ENCODE measurements at places on chromosomes 16 and 17.
A peak's percentile ranks its signal among the peaks of the same experiment; 100 is the strongest.

DNA sequence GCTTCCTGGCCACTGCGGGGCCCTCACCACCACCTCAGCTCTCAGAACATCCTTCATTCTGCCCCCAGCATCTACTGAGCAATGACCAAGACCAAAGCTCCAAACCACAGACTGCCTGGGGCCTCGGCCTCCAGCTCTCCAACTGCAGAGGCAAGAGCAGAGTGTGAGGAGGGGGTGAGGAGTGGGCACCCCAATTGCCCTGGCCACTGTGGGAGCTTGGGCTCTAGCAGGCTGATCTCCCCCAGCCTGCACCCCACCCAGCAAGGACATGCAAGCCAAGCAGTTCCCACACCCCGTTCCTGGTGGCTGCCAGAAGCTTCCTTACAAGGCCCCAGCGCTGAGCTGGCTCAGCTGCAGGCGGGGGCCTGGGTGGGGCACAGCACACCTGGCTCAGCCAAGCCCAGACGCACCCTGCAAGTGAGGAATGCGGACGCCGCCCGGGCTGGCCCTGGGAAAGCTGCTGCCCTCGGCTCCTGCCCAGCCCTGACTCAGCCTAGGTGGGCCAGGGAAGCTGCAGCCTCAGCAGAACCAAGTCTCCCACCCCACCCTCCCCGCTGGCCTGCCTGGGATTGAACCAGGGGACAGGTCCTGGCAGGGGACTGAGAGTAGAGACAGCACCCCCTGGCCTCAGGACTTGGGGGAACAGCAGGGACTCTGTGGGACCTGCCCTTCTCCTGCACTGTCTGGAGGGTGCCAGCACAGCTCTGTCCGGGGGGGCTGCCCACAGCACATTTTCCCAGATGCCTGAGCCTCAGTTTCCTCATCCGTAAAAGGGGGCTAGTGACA lies 29.7 kb upstream of the KRT17 start:
- DNase-seq, result no peak

DNA sequence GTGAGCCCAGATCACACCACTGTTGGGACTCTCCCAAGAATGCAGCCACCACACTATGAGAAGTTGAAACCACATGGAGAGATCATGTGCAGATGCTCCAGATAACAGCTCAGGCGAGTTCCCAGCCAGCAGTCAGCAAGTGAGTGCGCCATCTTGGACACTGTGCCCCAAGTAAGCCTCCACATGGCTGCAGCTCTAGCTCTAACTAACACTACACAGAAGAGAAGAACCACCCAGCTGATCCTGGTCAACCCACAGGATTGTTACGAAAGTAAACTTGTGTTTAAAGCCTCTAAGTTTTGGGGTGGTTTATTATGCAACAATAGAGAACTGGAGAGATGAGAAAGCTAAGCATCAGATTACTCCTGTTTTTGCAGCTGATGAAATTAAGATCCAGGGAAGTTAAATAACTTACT lies 25.8 kb downstream of the SLC38A7 start:
- DNase-seq, result no peak

- DNase-seq, result no peak
These were observed 21.8 kb downstream of the ITGB3 start for GRCh38 chr17:47275245-47275984.

GRCh38 chr17:7466639-7467341 lies 12.6 kb downstream of the ZBTB4 start:
- no peak for DNase-seq

DNA sequence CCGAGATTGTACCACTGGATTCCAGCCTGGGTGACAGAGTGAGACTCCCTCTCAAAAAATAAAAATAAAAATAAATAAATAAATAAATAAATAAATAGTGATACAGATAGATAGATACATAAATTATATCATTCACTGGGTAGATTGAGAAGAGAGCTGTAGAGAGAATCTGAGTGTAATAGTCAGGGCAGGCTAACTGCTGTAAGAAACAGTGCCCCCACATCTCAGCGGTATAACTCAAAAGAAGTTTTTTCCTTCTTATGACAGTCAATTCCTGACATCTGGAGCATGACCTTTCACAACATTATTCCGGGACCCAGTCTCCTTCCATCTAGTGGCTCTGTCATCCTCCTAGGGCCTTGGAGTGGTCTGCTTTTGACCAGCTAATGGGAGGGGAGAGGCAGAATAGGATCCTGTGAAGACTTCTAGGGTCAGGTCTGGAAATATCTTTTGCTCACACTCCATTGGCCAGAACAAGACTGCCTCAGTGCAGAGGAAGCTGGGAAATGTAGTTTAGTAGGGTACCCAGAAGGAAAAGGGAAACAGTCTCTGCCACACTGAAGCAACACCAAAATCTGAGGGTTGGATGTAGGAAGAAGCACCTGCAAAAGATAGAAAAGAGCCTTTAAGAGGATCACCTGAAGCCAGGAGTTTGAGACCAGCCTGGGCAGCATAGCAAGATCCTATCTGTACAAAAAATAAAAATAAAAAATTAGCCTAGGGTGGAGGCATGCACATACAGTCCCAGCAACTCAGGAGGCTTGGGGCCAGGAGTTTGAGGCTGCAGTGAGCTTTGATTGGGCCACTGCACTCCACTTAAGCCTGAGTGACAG lies 3.0 kb upstream of the QPRT start:
- no peak for DNase-seq

GRCh38 chr17:1878419-1879121 lies 48.8 kb downstream of the RPA1 start:
- peak; percentile 13 for DNase-seq

DNA sequence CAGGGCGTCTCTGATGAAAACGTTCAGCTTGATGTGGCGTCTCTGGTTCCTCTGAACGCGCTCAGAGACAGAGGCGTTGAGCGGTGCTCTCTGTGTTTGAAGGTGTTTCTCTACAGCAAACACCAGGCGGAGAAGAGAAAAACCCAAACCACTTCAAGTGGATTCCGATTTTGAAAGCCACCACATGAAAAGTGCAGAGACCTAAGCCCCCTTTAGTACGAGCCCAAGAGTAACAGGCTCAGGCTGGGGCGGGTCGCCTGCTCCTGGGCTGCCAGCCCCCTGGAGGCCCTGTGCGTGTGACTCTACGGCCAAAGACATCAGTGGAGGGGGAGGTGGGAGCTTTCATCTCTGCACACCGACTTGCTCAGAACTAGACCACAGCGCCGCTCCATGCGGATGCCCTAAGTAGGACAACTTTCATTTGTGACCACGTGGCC lies 328.4 kb downstream of the MAF start:
- peak; percentile 79 for DNase-seq

- no peak for DNase-seq
These were observed 460.9 kb downstream of the SLC39A11 start for GRCh38 chr17:72631568-72631948.

GRCh38 chr17:76394166-76394565 lies 9.8 kb downstream of the SPHK1 start:
- DNase-seq, result no peak

- DNase-seq, result no peak
These were observed 60.1 kb upstream of the GSE1 start for GRCh38 chr16:85552980-85553435.

DNA sequence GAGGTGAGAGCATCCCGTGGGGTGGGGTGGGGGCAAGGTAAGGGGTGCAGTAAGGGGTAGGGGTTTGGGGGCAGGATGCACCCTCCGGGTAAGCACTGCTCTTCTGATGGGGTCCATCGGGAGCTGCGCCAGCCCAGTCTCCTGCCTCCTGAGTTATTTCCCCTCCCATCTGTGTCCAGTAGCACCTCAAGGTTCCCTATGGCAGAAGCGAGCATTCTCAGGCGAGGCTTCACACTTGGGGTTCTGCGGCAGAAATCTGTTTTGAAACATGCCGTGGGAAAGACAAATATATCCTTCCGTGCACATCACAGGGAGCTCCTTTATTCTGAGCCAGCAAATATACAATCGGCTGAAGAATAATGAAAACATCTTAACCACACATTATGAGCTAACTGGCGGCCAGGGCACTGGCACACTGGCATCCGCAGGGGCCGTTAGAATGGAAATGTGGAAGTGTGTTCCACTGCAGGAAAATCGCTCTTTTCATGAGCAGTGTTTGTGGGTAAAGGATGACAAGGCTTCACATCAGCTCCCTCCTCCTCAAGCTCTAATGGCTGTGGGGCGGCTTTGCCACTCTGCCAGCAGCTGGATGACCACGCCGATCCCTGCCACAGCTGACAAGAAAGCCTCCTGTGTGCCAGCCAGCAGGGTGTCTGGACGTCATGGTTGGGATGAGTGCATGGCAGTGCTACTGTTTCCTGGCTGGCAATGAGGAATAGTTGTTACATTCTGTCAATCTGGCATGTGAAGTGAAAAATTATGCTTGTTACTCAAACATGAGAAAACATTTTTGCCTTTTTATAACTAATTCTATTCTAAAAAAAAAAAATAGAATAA lies 20.0 kb downstream of the MTHFSD start:
- no peak for DNase-seq

DNA sequence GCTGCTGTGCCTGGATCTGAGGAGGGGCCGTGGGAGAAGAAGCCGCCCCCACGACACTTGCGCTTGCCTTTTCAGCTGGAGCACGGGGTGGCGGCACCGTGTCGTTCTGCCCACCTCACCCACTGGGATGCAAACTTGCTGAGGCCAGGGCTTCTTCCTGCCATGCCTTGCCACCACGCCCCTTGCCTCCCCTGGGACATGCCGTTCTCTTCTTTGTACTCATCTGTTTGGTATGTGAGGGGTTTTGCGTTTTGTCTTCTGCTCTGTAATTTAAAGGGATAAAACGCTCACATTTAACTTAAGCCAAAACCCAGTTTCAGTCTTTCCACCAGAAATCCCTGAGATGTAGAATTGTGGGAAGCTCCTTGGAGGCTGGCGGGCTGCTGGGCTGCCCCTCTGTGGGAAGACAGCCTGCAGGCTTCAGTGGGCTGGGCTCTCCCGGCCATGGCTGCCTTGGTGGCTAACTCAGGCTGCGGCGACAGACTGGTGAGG lies 180.2 kb downstream of the RPTOR start:
- DNase-seq, result no peak

Measured in stimulated activated naive CD4-positive, alpha-beta T cell treated with Interleukin-2 at 50 U/mL for 16 hours (primary cell).